Activated T-cell treated with anti-CD3 and anti-CD28 coated beads, Interleukin-2, amount 50 U/mL, for 72 hours (primary cell): ENCODE measurements at places on chromosomes 5 and 9.

DNA sequence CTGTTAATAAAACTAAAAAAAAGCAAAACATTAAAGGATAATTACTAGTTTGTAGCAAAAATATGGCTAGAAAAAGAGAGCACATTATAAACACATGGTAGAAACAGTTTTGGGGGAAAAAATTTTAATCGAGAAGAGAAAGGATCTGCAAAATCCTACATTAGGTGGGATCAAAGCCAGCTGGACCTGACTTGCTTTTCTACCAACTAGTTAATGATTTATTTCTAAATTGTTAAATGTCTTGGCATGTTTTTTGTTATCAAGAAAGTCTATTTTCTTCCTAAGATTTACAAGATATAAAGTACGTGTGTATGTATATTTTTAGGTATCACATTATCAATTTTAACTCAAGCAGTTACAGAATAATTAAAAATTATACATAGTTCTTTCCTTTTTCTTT, 47.1 kb upstream of the CDK5RAP2 start:
- no peak for DNase-seq

DNA sequence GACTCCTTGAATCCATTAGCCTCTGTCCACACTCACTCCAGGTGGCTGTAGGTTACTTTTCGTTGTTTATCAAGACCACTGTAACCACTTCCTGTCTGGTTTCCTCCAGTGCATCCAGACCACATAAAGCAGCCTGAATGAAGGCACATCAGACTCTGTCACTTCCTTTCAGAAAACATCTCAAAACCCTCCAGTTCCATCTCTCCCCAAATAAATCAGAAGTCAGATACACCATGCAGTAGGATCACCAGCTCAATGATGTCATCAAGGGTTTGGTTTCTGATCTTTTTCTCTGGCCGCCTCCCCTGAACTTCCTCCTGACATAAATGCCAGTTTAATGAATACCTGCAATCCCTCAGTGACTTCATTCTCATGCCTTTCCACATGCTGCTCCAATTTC, 161.2 kb downstream of the ZNF462 start:
- no peak for DNase-seq

DNA sequence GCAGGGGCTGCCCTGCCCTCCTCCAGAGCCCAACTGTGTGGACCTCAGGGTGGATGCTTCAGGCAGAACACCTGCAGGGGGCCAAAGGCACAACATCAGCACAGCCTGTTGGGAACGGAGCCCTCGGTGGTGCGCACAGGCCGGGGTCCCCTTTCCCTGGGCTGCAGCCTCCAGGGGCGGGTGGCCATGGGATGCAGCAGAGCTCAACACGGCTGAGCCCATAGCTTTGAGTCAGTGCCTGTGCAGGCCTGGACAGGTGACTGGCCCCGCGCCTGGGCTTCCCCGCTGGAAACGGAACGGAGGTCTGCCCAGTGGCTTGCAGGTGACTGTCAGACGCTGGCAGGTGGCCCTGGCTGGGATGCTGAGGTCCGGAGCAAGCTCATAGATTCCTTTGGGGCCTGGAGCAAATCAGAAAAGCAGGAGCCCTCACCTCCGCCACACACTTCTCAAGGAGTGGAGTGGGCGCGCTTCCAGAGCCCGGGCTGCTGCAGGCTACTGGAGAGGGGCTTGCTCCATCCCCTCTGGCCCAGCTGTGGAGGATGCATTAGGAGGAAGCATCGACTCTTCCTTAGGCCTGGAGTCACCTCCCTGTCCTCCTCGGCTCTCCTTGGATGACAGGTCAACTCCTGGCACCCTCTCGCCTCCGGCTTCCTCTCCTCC, 69.8 kb upstream of the RNU6ATAC start:
- DNase-seq: no peak

- no peak for DNase-seq
These were observed 294.0 kb upstream of the SMARCA2 start for GRCh38 chr9:1721196-1721595.

DNA sequence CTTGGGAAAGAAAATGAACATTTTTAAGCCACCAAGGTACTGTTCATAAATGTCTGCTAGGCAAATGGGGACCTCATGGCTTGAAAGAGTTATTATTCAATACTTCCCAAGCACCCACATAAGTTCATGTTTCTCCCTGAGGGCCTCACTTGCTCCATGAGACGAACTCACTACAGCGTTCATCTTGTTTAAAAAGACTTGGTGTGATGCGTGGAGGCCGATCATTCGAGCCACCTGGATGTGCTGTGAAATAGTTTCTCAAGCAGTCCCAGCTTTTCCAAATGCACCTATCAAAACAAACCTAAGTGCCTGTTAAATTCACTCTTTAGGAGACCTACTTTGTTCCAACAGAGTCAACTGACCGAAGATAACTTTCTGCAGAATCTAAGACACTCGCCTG, 103.2 kb downstream of the LHFPL2 start:
- DNase-seq: no peak

GRCh38 chr9:103296189-103296588, 301.1 kb downstream of the CYLC2 start:
- no peak for DNase-seq

DNA sequence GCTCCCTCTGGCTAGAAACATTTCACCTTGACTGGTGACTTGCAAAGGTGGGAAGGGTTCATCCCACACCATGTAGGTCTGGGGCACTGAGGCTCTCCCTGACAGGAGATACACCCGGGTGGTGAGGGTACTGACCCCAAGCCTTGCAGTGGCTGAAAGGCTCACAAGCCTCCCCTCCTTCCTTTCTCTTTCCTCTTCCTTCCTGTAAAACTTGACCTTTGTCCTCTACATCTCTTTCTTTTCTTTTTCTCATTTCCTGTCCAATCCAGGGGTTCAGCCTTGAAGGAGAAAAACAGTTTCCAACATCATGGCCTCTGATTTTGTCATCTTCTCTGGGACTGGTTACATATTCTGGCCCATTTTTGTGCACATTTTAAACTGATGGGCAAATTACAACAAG, 16.6 kb downstream of the FBP2 start:
- no peak for DNase-seq

- peak; percentile 13 for DNase-seq
These were observed 112.2 kb downstream of the RPS23 start for GRCh38 chr5:82165740-82166530.

DNA sequence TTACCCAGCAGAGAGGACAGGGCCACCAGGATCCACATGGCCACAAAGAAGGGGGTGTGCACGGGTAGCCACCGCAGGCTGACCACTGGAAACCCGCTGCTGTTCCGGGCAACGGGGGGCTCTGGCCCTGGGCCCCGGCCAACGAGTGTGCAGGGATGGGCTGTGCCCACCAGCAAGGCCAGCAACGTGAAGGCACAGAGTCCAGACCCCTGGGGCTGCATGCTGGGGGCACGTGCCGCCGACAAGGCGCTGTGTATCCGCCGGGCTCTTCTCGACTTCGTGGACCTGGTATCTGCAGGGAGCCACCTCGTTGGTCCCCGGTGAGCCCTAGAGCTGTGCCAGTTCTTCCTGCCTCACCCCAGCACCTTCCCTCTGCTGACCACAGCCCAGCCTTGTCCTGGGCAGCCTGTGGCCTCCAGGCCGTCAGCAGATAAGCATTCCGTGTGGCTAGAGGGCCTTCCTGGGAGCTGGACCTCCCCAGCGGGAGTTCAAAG, 42.2 kb upstream of the CEP72 start:
- DNase-seq: no peak

DNA sequence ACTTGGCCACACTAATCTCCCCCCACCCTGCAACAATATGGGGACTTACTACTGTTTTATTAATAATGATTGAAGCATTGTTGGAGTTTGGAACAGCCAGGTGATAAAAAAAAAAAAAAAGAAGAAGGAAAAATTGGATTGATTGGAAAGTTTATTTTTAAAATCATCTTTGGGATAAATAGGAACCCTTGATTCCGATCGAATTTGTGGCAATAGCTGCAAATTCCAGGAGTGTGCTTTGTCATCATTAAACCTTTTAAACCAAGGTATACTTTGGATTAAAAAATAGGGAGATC, 907 bp upstream of the NR2F1 start:
- no peak for DNase-seq

- DNase-seq: no peak
These were observed 33.2 kb upstream of the PCDHB1 start for GRCh38 chr5:141017943-141018342.

- DNase-seq: no peak
These were observed 146.4 kb downstream of the ENTREP1 start for GRCh38 chr9:69471433-69471832.

GRCh38 chr5:38782180-38782835, 63.5 kb upstream of the OSMR start:
- no peak for DNase-seq

DNA sequence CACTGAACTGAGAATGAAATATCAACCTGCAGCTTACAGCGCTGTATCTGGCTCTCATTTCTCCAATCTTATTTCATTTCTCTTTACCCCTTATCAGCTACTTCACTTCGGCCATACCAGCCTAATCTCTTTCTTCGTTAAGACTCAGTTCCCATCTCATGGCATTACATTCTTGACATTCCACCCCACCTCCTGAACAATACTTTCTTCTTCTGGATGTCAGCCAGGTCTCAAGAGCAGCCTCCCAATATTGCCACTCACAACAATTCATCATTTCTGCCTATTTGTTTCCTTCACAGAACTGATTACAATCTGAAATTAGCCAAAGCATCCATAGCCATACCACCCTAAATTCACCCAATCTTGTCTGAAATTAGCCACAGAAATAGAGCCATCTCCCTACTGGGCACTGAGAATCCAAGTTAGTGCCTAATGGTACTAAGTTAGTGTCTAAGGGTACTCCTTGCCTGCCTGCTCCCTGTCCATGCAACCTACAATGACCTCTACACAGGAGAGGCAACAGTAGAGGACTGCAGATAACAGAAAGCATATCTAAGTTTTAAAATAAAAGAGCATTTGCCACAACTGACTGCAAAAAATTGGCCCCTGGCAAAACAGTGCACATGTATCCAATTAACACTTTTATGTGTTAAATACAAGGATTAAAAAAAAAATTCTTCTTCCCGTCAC, 35.2 kb downstream of the SETX start:
- DNase-seq: no peak

- DNase-seq: no peak
These were observed 3.0 kb upstream of the PDLIM4 start for GRCh38 chr5:132254321-132254977.

GRCh38 chr5:174571662-174572397, 152.6 kb upstream of the MSX2 start:
- DNase-seq: no peak

DNA sequence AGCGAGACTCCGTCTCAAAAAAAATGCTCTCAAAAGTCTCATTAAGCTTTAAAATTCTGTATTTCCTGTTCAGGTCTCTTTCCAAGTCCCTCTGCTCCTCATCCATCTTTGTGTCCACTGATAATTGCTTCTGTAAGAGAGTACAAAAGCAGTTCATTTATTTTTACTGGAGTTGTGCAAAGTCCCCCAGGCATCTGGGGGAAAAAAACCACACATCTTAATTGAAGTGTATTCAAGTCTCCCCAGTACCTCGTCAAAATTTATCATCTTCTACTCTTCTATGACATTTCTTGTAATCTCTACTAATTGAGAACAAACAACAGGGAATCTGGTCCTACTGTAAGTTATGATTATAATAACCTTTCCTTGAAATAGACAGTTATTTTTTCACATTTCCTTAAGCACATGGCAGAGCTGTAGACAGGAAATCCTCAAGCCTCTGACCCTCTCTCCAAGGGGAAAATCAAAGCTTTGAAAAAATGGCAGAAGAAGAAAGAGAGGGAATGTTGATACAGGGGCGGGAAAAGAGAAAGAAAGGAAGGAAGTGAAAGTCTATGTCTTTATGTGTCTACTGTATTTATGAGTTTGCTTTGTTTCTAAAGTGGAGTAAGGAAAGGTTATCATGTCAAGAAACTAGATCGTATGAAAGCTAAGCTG, 51.5 kb downstream of the RAI14 start:
- no peak for DNase-seq

GRCh38 chr5:88833371-88834130, 49.4 kb downstream of the MEF2C start:
- peak; percentile 66 for DNase-seq

DNA sequence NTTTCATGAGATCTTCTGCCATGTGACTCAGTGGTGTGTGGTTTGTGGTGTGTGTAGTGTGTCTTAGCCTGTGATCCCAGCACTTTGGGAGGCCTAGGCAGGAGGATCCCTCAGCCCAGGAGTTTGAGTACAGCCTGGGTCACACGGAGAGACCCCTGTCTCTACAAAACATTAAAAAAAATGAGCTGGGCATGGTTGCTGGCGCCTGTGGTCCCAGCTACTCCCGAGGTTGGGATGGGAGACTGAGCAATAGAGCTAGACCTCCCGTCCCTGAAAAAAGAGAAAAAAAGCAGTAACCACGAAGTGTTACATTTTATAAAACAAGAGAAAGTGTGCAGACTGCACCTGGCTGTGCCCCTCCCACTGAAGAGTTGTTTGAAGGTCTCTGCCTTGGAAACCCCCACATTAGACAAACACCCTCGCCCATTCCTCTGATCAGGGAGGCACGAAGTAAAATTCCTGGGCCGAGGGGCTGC, 21.2 kb upstream of the RNU6ATAC start:
- peak; percentile 36 for DNase-seq

DNA sequence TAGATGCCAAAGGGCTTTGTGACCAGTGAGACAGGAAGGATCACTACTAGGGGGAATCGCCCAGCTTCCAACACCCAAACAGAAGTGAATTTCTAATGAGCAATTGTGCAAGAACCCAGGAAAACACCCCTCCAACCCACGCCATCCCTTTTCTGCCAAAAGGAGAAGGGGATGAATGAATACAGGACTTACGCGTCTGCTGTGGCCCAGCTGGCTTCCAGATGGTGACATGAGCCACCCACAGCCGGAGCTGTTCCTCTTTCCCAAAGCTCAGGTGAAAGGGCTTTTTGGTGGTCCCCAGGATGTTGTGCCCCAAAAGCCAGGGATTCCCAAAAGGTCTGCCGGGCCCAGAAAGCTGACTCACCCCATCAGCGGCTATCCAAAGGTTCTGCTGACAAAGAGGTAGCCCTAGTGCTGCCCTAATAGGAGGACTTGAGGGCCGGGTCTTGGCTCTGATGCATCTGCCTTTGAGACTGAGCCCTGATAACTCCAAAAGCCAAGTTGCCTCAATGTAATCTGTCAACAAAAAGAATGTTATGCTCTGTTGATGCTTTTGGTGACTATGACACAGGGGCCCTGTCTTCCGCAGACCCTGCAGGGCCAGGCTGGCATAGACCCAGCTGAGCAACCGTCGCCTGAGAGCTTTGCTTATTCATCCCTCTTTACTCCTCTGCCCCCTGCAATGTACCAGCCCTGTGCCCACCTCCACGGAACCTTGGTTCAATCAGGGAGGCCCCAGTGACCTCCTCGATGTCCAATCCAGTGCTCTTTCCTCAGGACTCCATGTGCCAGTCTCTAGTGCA, 14.5 kb downstream of the GSN start:
- DNase-seq: no peak

- DNase-seq: no peak
These were observed 178.9 kb downstream of the SH3GL2 start for GRCh38 chr9:17757816-17758215.
